ENCODE measurements at places on chromosomes 7 and 10. TPM values are rescaled to one million over a fixed set of nuclear protein-coding genes. Genes with fewer than 3 reads are reported as not detected.
A peak's percentile ranks its signal among the peaks of the same experiment; 100 is the strongest.

The AKR1D1 gene
- total RNA-seq = not detected

- DNase-seq = peak; percentile 76
These were observed 20.1 kb downstream of the CHUK start for GRCh38 chr10:100209303-100209702.

DNA sequence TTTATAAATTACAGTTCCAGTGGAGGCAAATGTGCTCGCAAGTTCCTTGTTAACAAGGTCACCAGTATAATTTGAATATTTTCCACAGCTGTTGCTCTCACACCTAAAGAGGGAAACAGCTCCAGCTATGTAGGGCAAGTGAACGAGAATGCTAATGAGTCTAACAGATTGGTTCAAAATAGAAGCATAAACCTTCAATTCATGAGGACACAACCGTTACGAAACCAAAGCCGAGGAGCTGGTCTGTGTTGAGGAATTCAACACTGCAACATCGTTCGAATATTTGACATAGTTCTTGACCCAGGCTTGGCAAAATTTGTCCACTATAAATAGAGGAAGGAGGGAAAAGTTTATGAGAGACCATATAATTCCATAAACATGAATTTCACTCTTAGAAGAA lies 161.3 kb downstream of the KLF6 start:
- DNase-seq = peak; percentile 83

DNA sequence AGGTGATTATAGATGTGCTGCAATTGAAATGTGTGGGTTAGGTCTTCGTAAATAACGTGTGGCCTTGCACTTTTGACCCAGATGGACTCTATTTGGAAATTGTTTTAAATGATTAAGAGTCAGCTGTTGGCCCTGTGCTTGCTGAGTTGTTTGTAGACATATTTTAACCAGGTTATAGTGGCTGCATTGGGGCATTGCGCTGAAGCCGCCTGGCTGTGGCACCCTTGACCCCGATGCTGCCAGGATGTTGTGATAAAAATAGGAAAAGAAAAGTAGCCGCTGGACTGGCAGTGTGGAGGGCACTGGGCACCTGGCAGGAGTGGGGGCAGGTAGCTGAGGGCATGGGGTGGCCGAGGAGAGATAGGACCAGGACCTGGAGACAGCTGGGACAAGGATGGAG lies 13.4 kb downstream of the LRRC27 start:
- no peak for DNase-seq

- DNase-seq = no peak
These were observed 19.0 kb downstream of the ADCY1 start for GRCh38 chr7:45593121-45593541.

DNA sequence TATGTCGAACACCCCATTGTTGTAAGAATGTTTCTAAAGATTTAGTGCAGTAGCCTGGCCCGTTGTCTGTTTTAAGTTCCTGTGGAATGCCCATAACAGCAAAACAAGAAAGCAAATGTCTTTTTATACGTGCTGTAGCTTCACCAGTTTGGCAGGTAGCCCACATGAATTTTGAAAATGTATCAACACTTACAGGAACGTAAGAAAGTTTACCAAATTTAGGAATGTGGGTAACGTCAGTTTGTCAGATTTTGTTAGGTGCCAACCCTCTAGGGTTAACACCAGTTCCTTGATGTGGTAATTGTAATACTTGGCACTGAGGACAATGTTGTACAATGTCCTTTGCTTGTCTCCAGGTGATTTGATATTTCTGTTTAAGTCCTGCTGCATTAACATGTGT lies 3.2 kb upstream of the GIMAP4 start:
- no peak for DNase-seq

- DNase-seq = no peak
These were observed 200.6 kb upstream of the COBL start for GRCh38 chr7:51517187-51517586.

GRCh38 chr7:108340856-108341411 lies 115.3 kb downstream of the NRCAM start:
- no peak for DNase-seq

GRCh38 chr10:70549962-70550458 lies 52.5 kb downstream of the PRF1 start:
- DNase-seq = peak; percentile 34

- DNase-seq = peak; percentile 41
These were observed 2.6 kb downstream of the ST7 start for GRCh38 chr7:116955801-116956476.

- DNase-seq = no peak
These were observed 3.8 kb downstream of the KPNA7 start for GRCh38 chr7:99204078-99204477.
